ENCODE measurements at places on chromosomes 3 and 15. TPM values are rescaled to one million over a fixed set of nuclear protein-coding genes. Genes with fewer than 3 reads are reported as not detected.

GRCh38 chr15:27448986-27449385, 478.0 kb downstream of the GABRG3 start:
- H3K36me3 ChIP-seq: no peaks in the 10 kb centered on the region
- DNase-seq: no peak
- H3K4me1 ChIP-seq: no peaks in the 10 kb centered on the region
- H3K4me3 ChIP-seq: no peak overlapping the region
- H3K27me3 ChIP-seq: no peaks in the 10 kb centered on the region

- DNase-seq: no peak
- no peaks in the 10 kb centered on the region for H3K36me3 ChIP-seq
- no peak overlapping the region for H3K4me3 ChIP-seq
- H3K4me1 ChIP-seq: no peaks in the 10 kb centered on the region
- H3K27me3 ChIP-seq: no peaks in the 10 kb centered on the region
- no peak overlapping the region for H3K27ac ChIP-seq
Observed at GRCh38 chr3:35562141-35562540, 77.2 kb upstream of the ARPP21 start.

CYP1A2 gene
- not detected for polyA plus RNA-seq

- DNase-seq: peak; percentile 79
- H3K27ac ChIP-seq: no peak overlapping the region
- no peaks in the 10 kb centered on the region for H3K4me1 ChIP-seq
- H3K36me3 ChIP-seq: no peaks in the 10 kb centered on the region
- H3K4me3 ChIP-seq: no peak overlapping the region
Observed at GRCh38 chr3:7574435-7574834, 713.5 kb downstream of the GRM7 start.

- no peaks in the 10 kb centered on the region for H3K36me3 ChIP-seq
- DNase-seq: no peak
- no peaks in the 10 kb centered on the region for H3K27me3 ChIP-seq
- no peak overlapping the region for H3K27ac ChIP-seq
Observed at GRCh38 chr3:128655531-128655930, 4.9 kb upstream of the RPN1 start.

ANKRD63 gene
- 13.7 TPM for polyA plus RNA-seq

- H3K4me1 ChIP-seq: peaks cover 8% of the 10 kb centered on the region
- no peak overlapping the region for H3K4me3 ChIP-seq
- no peaks in the 10 kb centered on the region for H3K27me3 ChIP-seq
- H3K36me3 ChIP-seq: no peaks in the 10 kb centered on the region
- H3K27ac ChIP-seq: no peak overlapping the region
- DNase-seq: peak; percentile 11
Observed at GRCh38 chr3:157786618-157787017, 283.4 kb upstream of the VEPH1 start.

- no peaks in the 10 kb centered on the region for H3K36me3 ChIP-seq
- H3K27ac ChIP-seq: no peak overlapping the region
- no peaks in the 10 kb centered on the region for H3K27me3 ChIP-seq
- no peaks in the 10 kb centered on the region for H3K4me1 ChIP-seq
- no peak for DNase-seq
- H3K4me3 ChIP-seq: no peak overlapping the region
Observed at GRCh38 chr3:115330430-115330829, 183.3 kb upstream of the ZBTB20 start.

CACNA2D2 gene
- 5.4 TPM for polyA plus RNA-seq

DNA sequence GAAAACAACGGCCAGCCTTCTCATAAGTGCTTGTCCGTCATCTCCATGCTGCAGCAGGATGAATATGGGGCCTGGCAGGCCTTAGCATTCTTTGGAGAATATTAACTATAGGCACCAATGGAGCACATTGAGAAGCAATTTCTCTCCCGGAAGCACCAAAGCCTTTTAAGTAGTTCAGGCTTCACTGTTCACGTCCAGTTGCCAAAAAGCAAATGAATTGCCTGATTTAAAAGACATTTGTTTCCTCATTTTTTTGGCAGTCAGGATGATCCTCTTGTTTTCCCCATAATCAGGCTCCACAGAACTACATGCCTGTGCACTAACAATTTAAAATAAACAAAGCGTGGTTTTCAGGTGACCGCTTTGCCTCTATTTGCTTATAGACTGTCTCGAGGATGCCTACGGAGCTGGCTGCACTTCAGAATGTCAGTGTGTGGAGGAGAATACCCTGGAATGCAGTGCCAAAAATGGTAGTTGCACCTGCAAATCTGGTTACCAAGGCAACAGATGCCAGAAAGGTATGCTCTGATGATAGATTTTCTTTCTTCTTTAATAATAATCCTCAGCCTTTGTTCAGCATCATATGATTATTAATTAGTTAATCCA, 725.2 kb upstream of the GOLIM4 start:
- H3K36me3 ChIP-seq: peaks cover 22% of the 10 kb centered on the region
- no peak overlapping the region for H3K4me3 ChIP-seq
- DNase-seq: no peak
- peaks cover under 1% of the 10 kb centered on the region for H3K4me1 ChIP-seq
- H3K27ac ChIP-seq: no peak overlapping the region

PLSCR5 gene
- 6.8 TPM for polyA plus RNA-seq

DNA sequence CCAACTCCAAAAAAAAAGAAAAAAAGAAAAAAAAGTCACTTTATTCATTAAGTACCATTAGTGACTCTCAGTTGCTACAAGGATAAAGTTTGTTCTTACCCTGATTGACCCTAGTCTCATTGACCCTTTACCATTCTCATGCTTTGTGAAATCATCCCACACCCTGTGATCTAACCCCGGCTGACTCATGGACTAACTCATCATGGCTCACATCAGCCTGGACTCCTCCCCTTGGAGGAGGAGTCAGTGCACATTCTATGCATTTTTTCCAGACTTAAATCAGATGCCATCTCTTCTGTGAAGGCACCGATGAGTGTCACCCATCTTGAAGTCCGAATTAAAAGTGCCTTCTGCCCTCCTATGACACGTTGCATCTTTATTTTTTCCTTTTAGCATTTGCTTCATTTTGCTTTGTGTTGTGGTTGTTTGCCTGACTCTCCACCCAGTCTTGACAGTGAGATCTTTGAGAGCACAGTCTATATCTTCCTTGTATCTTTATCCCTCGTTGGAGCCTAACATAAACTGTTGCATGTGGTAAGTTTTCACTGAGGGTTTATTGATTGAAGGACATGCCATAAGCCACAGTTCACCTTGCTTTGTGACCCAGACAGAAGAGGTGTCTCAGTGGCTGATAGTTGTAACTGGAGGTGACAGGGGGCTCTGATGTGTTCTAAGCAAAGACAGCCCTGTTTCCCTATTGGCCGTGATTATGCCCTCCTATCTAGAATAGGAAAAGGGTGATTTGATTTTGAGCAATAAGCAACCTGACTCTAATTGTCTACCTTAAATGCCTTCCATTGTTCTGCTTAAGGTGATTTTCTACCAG, 72.1 kb downstream of the IL1RAP start:
- no peak overlapping the region for H3K27ac ChIP-seq
- no peaks in the 10 kb centered on the region for H3K27me3 ChIP-seq
- peaks cover 36% of the 10 kb centered on the region for H3K4me1 ChIP-seq
- DNase-seq: peak; percentile 94
- H3K36me3 ChIP-seq: no peaks in the 10 kb centered on the region

BCHE gene
- 27.0 TPM for polyA plus RNA-seq

FBLN2 gene
- polyA plus RNA-seq: 33.5 TPM

IGF2BP2 gene
- polyA plus RNA-seq: 164 TPM

RARRES1 gene
- not detected for polyA plus RNA-seq

- peak overlapping the region; percentile 15 for H3K27ac ChIP-seq
- H3K36me3 ChIP-seq: no peaks in the 10 kb centered on the region
- H3K4me3 ChIP-seq: no peak overlapping the region
- no peak for DNase-seq
- peaks cover 10% of the 10 kb centered on the region for H3K4me1 ChIP-seq
Observed at GRCh38 chr15:34011481-34011880, 27.5 kb downstream of the AVEN start.

DNA sequence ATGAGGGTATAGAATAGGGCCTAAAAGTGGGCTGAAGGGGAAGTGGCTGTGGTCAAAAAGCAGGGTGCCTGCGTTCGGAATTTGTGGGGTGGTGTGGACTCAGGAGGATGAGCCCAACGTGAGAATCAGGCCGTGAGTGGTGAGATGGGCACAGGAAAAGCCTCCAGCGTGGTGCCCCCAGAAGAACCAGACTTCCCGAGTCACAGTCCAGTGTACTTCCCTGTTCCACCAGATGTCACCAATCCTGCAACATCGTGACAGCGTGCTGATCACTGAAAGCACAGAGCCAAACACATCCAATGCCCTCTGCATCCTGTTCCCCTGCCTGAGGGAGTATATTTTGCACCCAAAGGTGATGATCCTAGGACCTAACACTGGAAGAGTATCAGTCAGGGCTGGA, 20.8 kb upstream of the ACAN start:
- H3K27ac ChIP-seq: no peak overlapping the region
- DNase-seq: no peak
- no peaks in the 10 kb centered on the region for H3K36me3 ChIP-seq
- H3K27me3 ChIP-seq: no peaks in the 10 kb centered on the region
- no peaks in the 10 kb centered on the region for H3K4me1 ChIP-seq
- H3K4me3 ChIP-seq: no peak overlapping the region

DNA sequence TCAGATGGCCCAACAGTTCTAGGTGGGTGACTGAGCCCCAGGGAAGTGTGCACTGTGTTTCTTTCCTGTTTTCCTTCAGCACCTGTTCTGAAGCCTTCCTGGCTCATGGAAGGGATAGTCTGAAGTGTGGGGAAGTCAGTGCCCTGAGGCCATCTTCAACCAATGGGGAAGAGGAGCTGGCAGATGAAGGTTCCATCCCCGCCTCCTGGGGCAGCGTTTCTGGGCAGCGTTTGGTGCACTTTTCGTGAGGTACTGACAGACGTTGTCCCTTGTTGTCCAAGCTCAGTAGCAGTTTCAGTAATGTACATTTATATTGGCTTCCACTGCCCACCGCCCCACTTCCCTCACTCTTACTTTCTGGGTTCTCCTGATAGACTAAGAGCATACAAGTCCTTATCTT, 42.6 kb upstream of the SLC25A26 start:
- H3K4me3 ChIP-seq: no peak overlapping the region
- no peak for DNase-seq
- H3K4me1 ChIP-seq: peaks cover 49% of the 10 kb centered on the region

DNA sequence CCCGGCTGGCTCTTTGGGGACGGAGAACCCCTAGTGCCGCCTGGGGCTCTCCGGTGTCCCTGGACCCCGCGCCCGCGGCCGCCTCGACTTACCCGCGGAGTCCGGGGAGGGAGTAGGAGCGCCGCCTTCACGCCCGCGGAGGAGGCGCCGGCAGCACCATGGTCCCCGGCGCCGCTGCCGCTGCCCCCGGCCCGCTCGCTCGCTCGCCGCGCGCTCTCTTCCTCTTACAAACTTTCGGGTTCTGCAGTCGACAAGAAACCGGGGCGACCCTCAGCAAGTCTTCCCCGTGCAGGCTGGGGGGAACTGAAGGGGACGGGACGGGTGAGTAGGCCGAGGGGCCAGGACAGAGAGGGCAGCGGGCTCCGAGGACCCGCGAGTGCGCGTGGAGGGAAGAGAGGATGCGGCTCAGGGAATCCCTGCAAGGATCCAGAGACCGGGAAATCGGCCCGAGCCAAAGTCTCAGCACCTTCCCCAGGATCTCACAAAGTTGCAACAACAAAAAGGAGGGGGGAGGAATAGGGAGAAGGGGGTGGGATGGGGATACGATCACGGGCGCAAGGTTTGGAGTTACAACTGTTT, 2.0 kb downstream of the FOXP1 start:
- DNase-seq: peak; percentile 55
- H3K36me3 ChIP-seq: no peaks in the 10 kb centered on the region
- no peaks in the 10 kb centered on the region for H3K27me3 ChIP-seq
- peak overlapping the region; percentile 67 for H3K4me3 ChIP-seq
- H3K27ac ChIP-seq: peak overlapping the region; percentile 97

- DNase-seq: no peak
- H3K36me3 ChIP-seq: no peaks in the 10 kb centered on the region
- H3K4me3 ChIP-seq: no peak overlapping the region
- no peak overlapping the region for H3K27ac ChIP-seq
- H3K27me3 ChIP-seq: no peaks in the 10 kb centered on the region
- peaks cover 23% of the 10 kb centered on the region for H3K4me1 ChIP-seq
Observed at GRCh38 chr15:42048821-42049200, 28.0 kb upstream of the PLA2G4E start.

GRCh38 chr15:66789029-66790025, 87.3 kb downstream of the SMAD6 start:
- no peaks in the 10 kb centered on the region for H3K36me3 ChIP-seq
- no peaks in the 10 kb centered on the region for H3K27me3 ChIP-seq
- DNase-seq: peak; percentile 43
- no peak overlapping the region for H3K27ac ChIP-seq
